NT2/D1 (cell line): ENCODE measurements at places on chromosomes 3 and 15.

DNA sequence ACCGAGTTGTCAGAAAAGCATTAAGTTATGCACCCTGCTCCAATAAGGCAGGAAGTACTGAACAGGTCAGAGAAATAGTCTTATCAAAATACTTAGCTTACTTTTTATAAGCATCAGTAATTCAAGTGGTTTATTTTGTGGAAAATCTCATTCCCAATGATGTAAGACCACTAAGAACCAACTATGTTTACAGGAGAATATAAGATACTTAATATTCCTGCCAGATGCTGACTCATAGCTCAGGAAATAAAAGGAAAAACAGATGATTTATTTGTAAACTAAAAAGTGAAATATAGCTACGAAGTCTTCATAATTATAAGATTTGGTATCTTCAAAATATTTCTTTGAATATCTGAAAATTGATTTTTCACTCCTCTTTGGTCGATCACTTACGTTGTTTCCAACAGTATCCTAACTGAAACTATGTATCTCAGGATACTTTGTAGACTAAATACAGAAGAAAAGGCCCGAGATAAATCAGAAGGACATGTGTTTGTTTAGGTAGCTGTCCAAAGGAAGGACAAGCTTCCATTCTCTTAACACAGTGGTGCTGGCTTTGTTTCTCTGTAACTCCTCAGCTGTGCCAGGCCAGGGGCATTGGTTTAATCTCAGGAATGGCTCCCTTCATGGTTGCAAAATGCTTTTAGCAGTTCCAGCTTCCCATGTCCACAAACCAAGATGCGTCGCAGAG, 295.8 kb downstream of the GBE1 start:
- DNase-seq, result no peak

- DNase-seq, result no peak
Measured at GRCh38 chr15:50880206-50880605, 28.3 kb upstream of the AP4E1 start.

DNA sequence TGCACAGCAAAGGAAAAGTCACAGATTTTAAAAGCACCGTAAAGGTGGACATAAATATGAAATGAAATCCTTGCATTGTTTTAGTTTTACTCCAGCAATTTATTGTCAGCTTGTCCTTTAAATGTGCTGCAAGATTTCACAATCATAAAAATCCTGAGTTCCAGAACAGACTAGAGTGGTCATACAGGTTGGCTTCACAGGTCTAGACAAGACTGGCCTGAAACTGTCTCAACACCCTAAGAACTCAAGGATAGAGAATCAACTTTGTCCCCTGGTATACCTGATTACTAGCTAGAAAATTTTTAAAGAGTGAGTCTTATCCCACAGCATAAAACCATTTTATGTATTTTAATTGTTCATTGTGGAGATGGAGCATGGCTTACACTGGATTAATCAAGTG, 521.7 kb upstream of the MCTP2 start:
- DNase-seq, result no peak

- DNase-seq, result peak; percentile 44
Measured at GRCh38 chr3:123637131-123637530, 52.3 kb upstream of the HACD2 start.

DNA sequence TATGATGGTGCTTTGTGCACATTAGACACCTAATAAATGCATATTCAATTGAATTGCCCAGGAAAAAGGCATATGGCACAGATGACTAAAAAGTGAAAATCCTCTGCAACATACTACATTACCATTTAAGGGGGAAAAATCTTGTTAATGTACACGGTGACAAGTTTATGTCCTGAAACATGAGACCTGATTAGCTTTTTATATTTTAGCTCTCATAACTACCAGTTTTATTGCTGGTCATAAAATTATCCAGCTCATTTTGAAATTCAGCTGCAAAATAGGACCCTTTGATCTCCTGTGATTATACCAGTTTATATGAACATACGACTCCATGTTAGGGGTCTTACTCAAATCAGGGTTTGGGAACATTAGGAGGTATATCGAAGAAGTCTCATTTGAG, 684.6 kb upstream of the CCDC54 start:
- no peak for DNase-seq

- no peak for DNase-seq
Measured at GRCh38 chr3:85721409-85722145, 762.8 kb downstream of the CADM2 start.

- DNase-seq, result no peak
Measured at GRCh38 chr3:195257454-195258448, 13.2 kb downstream of the XXYLT1 start.

GRCh38 chr3:11650391-11650790, 6.7 kb upstream of the VGLL4 start:
- DNase-seq, result no peak

DNA sequence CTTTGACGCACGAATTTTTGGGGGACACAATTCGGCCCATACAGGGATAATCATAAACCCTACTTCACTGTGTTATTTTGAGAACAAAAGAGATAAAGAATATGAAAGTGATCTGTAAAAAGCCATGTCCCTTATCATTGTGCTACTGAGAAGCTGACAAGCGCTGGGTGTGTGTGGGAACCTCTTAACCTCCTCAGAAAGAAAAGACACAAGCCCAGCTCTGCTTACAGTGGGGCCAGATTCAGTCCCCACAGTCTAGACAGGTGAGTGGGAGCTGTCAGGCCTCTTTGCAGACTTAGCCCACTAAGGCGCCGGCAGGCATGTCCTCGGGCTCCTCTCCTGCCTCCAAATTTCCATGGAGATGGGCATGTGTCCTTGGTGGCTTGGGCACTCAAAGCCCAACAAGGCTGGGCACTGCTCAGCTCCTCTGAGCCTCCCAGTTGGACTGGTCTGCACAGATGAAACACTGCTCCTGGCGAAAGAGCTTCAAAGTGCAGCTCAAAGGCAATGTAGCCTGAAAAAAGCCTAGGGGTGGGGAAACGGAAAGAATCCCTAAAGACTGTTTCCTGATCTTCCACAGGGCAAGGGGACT, 64.4 kb upstream of the ETV5 start:
- DNase-seq, result no peak

DNA sequence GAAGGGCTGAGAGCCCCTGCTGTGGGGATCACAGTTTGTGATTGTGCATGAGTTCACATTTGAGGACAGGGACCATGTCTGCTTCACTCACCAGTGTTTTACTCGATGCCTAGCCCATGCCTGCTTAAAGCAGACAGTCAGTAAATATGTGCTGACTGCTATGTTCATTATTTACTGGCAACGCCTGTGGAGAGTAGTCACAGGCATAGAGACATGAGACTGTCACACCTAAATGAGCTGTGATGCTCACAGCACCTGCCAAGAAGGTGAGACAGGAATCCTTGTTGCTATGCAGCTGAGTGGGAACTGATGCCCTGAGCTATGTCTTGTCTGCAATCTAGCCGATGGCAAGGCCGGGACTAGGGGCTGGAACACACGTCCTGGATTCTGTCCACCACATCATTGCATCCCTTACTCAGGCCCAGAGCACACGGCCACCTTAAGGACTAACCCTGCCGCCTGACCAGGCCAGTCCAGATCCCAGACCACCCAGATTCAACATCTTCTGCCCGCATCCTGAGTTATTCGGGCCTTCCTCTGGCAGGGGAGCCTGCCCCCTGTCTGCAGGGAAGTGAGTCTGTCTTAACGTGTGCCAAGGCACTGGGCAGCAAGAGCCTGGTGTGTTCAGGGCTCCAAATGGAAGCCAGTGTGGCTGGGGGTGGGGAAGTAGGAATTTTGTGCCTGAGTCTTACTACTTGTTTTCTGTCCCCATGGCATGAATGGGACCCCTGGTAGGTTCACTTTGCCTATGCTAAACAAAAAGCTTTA, 44.8 kb downstream of the FGD5 start:
- no peak for DNase-seq

DNA sequence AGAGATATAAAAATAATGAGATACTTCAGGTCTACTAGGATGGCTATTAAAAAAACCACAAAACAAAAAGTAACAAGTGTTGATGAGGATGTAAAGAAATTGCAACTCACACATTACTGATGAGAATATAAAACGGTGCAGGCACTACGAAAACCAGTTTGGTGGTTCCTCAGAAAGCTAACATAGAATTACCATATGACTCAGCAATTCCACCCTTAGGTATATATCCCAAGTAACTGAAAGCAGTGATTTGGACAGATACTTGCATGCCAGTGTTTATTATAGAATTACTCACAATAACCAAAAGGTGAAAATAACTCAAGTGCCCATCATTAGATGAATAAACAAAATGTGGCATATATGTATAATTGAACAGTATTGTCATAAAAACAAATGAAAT, 87.5 kb upstream of the MELTF start:
- DNase-seq, result no peak

- DNase-seq, result no peak
Measured at GRCh38 chr3:140434261-140434905, 243.5 kb upstream of the TRIM42 start.

GRCh38 chr3:172607305-172608121, 84.3 kb upstream of the TNFSF10 start:
- DNase-seq, result peak; percentile 72

DNA sequence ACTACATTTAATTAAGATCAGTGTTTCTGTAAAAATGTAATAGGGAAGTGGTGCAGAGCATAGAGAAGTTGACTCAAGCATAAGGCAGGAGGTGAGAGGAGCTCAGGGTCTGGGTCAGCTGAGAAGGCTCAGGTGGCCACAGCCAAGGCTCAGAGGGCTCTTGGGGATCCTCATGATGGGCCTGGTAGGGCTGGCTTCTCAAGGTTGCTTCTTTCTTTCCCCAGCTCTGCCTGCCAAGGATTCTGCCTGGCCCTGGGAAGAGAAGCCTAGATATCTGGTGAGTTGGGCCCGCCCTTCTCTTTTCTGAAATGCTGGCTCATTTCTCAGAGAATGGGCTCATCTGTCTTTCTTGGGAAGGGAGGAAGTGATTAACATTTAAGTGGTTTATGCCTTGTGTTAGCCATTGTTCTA, 6.5 kb downstream of the ZNF589 start:
- no peak for DNase-seq

DNA sequence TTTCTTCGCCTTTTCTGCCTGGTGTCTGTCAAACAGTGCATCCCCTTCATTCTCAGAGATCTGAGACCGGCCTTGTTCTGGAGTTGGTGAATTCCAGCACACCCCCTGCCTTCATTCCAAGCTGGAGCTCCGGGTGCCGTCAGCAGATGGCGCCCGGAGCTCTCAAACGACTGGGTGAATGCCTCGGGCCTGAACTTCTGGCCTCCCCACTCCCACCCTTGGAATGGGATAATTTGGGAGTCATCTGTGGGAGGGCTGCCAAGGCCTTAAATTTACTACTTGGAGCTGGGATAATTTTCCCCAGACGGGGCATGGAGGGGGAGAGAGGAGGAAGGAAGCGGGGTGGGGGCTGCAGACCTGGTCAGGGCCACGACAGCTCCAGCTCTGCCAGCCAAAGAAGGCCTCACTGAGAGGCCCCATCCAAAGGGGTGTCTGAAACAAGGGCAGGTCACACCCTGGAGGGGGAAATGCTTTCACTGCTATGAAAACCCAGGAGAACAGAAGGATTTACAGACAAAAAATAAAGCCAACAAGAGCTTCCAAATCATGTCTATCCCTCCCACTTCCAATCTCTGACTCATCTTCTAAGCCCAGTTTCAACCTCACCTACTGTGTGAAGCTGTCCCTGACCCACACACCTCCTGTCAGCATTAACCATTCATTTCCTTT, 187.9 kb downstream of the OPA1 start:
- peak; percentile 74 for DNase-seq

DNA sequence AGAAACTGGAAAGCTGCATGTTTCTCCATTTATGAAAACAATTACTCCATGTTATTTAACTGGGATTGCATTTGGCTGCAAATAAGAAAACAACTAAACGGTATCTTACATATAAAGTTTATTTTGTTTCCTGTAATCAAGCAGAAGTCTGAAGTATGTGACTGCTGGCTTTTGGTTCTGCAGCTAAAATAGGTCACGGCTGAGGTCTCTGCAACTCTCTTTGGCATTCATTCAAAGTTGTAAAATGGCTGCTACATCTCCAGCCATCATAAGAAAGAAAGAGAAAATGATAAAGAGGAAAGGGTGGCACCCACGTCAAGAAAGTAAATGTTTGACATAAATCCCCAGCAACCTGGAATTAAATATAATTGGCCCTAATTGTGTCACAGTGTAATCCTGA, 406.1 kb downstream of the TBC1D5 start:
- DNase-seq, result no peak

DNA sequence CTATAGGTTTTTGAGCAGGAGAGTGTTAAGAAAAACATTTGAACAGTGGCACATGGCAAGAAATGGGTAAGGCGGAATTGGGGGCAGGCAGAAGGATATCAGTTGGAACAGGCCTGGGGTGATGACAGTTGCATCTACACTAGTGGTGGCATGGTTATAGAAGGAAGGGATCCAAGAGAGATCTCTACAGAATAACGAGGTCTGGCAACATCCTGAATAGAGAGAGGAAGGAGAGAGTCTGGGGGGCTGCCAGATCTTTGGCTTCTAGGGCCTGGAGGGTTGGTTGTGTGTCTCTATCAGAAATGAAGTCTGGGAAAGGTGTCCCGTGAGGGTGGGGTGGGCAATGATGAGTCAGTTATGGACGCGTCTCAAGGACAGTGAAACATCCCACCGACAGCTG, 26.3 kb downstream of the FSTL1 start:
- DNase-seq, result no peak

- no peak for DNase-seq
Measured at GRCh38 chr3:44509393-44509921, 32.0 kb upstream of the ZNF445 start.

DNA sequence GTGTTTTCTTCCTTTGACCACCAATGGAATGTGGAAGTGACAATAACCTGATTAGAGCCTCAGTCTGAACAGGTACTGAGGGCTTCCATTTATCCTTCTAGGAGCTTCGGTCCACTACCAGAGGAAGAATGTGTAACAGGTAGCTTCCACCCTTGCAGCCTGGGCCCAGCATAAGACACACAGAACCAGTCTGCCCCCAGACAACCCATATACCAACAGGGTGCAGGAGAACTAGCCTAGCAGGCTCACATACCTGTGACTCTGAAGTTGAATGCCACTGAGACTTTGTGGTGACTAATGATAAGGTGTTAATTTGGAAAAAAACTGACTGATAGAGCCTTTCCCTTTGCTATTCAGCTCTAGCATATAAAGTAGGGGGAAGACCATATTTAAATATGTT, 166.2 kb downstream of the NEK10 start:
- no peak for DNase-seq

GRCh38 chr3:190173426-190173825, 52.7 kb upstream of the P3H2 start:
- DNase-seq, result no peak

DNA sequence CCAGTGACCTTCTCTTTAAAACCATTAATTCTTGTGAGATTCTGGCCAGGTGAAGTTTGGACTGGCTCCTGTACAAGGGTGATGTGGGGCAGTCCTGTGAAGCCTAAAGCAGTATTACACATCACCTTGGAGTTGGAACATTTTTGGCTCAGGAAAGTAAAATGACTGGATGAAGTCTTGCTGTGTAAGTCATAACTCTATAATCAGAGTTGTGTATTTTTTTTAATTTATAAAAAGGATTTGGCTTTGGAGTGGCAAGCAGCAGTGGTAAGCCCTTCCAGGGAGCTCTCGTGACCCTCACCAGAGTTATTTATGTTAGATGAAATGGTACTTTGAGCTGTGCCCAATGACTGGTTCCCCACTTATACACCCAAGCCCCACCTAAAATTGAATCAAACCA, 331.2 kb upstream of the DCBLD2 start:
- DNase-seq, result no peak
